ENCODE measurements at places on chromosomes 11 and 22.

DNA sequence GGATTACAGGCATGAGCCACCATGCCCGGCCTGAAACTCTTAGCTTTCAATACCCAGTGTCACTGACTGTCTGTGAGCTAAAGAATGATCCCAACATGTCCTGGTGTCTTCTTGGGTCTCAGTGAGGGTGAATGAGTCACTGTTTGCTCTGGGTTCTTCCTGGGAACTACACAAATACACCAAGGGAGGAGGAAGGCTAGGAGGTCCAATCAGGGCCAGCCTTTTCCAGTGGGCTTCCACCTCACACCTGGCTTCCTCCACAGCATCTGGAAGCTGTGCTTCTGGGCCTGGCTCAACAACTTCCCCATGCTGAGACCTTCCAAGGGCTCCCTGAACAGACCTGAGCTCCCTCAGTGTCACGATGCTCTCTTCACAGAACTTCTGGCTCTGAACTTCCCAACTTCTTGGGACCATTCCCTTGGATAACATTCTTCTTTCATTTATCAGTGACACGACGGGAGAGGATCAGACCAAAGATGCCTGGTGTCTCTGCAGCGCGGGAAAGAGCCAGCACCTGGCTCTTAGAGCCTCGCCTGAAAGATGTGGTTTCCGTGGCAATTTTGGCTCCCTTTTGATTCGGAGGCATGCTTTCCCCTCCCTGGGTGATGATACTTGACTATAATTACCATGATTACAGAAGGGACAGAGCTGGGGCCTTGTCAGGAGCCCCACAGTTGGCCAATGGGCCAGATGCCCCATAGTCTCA is 22.3 kb upstream of the CHRM4 start:
- DNase-seq, result no peak

DNA sequence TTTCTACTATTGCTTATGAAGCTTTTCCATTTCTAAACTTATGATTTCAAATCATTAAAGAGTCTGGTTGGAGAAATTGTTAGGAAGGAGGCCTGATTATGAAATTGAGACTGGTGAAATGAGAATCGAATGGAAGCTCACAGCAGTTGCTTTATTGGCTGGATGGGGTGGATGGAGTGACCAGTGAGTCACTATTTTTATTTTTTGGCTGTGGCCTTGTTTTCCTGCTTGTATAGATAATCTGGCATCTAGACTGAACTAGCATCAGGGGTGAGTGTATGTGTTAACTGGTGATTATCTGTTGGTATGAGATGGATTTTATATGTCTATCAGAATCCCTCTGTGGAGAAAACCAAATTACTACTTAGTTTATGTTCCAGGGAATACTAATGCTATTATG is 36.2 kb downstream of the UVRAG start:
- no peak for DNase-seq

- DNase-seq, result no peak
These were observed 16.2 kb downstream of the MISFA start for GRCh38 chr11:18615628-18616392.

- DNase-seq, result no peak
These were observed 352.8 kb upstream of the FAT3 start for GRCh38 chr11:91871791-91872190.

DNA sequence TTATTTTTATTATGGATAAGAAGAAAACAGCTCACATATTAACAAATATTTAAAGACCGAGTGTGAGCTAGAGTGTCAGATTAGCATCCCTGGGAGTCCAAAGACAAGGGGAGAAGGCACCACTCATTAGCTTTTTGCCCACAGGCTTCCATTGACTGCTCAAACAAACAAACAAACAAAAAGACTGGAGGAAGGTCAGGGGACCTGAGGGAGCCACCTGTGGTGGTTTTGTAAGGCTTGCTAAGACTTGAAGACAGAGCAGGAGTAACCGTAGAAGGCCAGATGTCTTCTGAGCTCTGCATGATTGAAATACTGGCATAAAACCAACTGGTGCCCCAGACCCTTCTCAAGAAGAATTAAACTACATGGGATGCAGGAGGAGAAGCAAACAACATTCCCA is 395.2 kb upstream of the CNTN5 start:
- DNase-seq, result no peak

DNA sequence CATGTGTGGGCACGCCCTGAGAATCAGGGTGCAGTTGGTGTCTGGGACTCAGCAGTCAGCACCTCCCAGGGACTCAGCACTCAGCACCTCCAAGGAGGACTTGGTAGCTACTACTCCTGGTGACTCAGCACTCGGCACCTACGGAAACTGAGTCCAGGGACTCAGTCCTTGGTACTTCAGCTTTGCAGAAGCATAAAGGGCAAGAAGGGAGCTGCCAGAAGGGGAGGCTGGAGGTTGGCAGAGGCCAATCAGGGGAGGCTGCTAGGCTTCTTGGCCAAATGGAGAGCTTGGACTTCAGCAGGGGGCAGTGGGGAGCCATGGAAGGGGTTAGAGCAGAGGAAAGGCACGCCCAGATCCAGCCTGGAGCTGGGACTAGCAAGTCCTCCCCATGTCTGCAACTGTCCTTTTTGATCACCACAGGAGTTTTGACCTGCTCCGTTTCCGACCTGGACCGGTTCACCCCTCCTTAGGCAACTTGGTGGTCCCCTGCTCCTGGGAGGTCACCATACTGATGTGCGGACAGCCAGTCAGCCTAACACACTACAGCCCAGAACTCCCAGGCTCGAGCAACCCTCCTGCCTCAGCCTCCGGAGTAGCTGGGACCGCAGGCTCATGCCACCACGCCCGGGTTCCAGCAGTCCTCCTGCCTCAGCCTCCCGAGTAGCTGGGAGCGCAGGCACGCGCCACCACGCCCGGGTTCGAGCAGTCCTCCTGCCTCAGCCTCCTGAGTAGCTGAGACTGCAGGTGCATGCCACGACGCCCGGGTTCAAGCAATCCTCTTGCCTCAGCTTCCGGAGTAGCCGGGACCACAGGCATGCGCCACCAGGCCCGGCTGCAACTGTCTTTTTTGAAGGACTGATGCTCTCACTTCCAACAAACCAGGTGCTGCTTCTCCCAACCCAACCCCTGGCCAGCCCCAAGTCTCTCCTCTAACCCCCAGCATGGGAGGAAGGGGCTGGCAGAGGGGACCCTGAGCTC is 1.5 kb downstream of the ANO9 start:
- DNase-seq, result no peak

- peak; percentile 71 for DNase-seq
These were observed 3.3 kb upstream of the BCL9L start for GRCh38 chr11:118928870-118929500.

DNA sequence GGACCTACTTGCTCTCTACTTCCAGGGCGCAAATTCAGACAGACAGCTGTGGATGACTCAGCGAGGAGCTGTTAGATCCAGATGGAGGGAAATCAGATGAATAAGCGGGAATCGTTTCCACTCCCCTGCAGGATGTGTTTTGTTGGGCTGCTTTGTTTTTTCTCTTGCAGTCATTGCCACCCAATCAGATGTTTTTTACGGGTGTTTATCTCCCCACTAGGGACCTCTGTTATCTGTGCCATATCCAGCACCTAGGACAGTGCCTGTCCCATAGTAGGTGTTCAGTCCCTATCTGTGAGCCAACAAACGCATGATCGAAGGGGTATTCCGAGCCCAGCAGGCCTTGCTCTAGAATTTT is 51.1 kb upstream of the PARVG start:
- no peak for DNase-seq

All from KG1 (cell line).